ENCODE measurements at places on chromosomes 11 and 22. TPM values are rescaled to one million over a fixed set of nuclear protein-coding genes. Genes with fewer than 3 reads are reported as not detected.

The SHANK2 gene
- total RNA-seq = 4.9 TPM

The SPI1 gene
- total RNA-seq = not detected

The FGF4 gene
- 0.08 TPM for total RNA-seq

The MS4A15 gene
- not detected for total RNA-seq

The HTR3B gene
- not detected for total RNA-seq

The OR5AP2 gene
- total RNA-seq = not detected

The PHOX2A gene
- not detected for total RNA-seq

The SCN3B gene
- not detected for total RNA-seq

The BAD gene
- total RNA-seq = 56.2 TPM

The CCDC86 gene
- 12.0 TPM for total RNA-seq

The HEPHL1 gene
- not detected for total RNA-seq

The GAS2 gene
- total RNA-seq = 0.90 TPM

The AIP gene
- total RNA-seq = 38.4 TPM

The OR51B2 gene
- total RNA-seq = not detected

The OR8I2 gene
- total RNA-seq = not detected

The AMOTL1 gene
- total RNA-seq = 64.7 TPM

The TPBGL gene
- total RNA-seq = not detected

The ENTHD1 gene
- total RNA-seq = not detected

The CCDC81 gene
- 2.6 TPM for total RNA-seq

The KRTAP5-9 gene
- not detected for total RNA-seq

The OR52I1 gene
- not detected for total RNA-seq

The VSIG10L2 gene
- not detected for total RNA-seq

The MYEOV gene
- total RNA-seq = 7.0 TPM

The ADM2 gene
- total RNA-seq = 8.0 TPM

The CHRM1 gene
- total RNA-seq = not detected

The DEPDC7 gene
- total RNA-seq = 3.5 TPM

The PKNOX2 gene
- total RNA-seq = 2.0 TPM

The OR56A4 gene
- total RNA-seq = not detected

The OR52E8 gene
- not detected for total RNA-seq

The TRIM64 gene
- not detected for total RNA-seq

The SLC22A9 gene
- not detected for total RNA-seq

The WT1 gene
- 46.6 TPM for total RNA-seq

The ASRGL1 gene
- 0.98 TPM for total RNA-seq

The MMP13 gene
- not detected for total RNA-seq

The GLYATL2 gene
- 3.3 TPM for total RNA-seq

The TRPM5 gene
- not detected for total RNA-seq

The SREBF2 gene
- total RNA-seq = 52.8 TPM

The FXYD6 gene
- total RNA-seq = 0.98 TPM

The UCP3 gene
- 0.54 TPM for total RNA-seq

The NUMA1 gene
- 134 TPM for total RNA-seq

The IGLL1 gene
- not detected for total RNA-seq

The CTNND1 gene
- 83.1 TPM for total RNA-seq

The HOATZ gene
- total RNA-seq = not detected

The CRYBA4 gene
- total RNA-seq = not detected

The NXPE1 gene
- not detected for total RNA-seq

The UBASH3B gene
- total RNA-seq = 3.5 TPM

The DKK3 gene
- total RNA-seq = 334 TPM
